ENCODE measurements at places on chromosomes 3 and 15. TPM values are rescaled to one million over a fixed set of nuclear protein-coding genes. Genes with fewer than 3 reads are reported as not detected.

KCNH8 gene
- total RNA-seq, result not detected

ZNF860 gene
- 8.9 TPM for total RNA-seq

RLBP1 gene
- total RNA-seq, result not detected

TRIM71 gene
- total RNA-seq, result 0.18 TPM

GRCh38 chr3:164903820-164904451 is 174.4 kb downstream of the SI start:
- DNase-seq, result no peak

DNA sequence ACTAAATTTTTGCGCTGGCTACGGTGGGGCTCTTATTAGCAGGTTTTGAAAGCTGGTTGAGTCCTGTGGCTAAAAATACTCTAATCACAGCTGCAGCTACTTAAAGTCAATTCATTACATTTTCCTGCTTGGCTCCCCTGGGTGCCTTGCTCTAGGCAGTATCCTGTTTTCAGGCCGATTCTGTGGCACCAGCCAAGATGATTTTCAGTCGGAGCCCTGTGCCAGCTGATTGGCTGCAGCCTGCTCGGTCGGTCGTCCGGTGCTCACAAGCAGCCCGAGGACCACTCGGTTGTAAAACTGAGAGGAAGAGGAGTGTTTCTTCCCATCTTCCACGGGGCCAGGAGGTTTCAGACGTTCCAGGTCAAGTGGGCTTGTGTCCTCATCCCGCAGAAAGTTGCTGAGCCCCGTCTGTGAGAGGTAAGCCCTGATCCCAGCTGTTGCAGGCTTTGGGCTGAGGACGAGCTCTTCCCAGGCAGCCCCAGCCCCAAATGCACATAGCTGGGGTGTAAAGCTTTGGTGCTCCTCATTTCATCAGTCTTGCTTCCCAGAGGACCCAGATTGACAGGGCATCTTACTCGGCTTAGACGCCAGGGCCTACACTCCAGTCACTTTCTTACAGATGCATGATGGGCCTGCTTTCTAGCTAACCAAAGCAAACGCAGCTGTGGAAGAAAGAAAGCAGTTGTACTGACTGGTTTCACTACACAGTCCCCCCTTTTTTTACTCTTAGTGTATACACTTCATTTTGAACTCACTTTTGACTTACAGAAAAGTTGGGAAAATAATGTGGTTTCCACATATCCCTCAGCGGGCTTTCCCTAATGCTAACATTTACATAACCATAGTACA is 15.9 kb downstream of the LYSMD4 start:
- DNase-seq, result no peak

- no peak for DNase-seq
These were observed 591 bp downstream of the PROK2 start for GRCh38 chr3:71784201-71784913.

GRCh38 chr15:81168131-81168526 is 28.6 kb upstream of the IL16 start:
- no peak for DNase-seq

GRCh38 chr15:66905954-66906353 is 159.4 kb upstream of the SMAD3 start:
- no peak for DNase-seq

DNA sequence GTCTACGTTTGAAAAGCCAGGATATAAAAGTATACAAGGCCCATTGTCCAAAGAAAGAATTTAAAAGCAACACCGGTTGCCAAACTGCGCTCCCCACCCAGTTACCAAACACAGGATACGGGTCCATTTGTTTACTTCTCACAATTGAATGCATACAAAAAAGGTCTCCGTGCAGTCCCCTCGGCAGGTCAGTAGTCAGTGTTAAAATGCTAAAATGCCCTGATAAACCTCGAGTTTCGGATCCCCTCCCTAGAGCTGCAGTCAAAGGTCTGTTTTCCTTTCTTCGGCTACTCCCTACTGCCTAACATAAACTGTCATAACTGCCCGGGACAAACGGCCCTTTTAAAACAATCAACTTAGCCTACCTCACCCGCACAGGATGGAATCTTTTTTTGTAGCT is 534.6 kb downstream of the FOXP1 start:
- DNase-seq, result no peak

DNA sequence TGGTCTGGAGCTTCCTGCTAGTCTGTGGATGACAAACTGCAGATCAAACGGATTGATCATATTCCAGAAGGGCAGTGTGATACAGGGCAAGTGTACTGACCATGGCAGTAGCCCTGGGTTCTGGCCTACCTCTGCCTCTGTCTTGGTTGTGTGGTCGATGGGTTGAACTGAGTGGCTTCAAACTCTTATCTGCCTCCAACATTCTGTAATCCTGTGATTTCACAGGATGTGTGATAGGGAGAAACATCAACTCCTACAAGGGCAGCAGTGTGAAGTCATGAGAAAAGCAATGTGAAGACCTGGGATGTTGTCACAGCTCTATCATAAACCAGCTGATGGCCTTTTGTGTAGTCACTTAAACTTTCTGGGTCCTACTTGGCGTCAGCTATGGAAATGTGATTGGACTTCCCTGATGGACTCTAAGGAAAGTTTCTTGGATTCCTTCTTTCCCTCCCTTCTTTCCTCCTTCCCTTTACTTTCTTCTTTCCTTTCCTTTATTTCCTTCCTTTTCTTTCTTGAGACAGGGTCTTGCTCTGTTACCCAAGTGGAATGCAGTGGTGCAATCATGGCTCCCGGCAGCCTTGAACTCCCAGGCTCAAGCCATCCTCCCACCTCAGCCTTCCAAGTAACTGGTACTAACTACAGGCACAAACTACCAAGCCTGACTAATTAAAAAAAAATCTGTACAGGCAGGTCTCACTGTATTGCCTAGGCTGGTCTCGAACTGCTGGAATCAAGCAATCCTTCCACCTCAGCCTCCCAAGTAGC is 114.8 kb downstream of the BBX start:
- no peak for DNase-seq

DNA sequence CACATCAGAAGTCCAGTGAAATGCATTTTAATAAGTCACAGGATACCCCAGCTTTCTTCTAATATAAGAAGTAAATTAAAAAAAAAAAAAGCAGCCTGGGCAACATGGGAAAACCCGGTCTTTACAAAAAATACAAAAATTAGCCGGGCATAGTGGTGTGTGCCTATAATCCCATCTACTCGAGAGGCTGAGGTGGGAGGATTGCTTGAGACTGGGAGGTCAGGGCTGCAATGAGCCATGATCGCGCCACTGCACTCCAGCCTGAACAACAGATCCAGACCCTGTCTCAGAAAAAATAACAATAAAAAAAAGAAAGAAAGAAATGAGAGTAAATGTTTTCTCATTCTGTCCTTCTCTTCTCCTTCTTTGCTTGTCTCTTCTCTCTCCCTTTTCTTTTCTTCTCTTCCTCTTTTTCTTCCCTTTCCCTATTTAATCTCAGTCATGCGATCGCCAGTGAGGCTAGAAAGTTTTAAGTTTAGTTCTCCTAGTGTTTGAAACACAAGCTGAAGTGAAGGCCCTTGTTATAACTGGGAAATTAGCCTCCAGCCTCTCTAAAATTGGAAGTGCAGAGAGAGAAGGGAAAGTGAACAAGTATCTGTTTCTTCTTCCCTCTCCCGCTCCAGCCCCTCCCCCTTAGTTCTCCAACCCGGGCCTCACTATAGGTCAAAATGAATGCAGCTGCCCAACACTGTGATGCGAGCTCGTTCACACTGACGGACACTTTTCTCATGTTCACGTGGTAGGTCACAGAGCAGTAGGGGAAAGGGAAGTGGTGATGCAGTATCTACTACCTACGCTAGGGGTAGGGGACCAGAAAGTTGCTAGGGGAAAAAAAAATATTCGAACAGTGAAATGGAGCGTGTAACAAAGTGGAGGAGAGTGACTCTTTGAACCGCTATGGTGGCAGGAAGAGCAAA is 23.5 kb upstream of the TSC22D2 start:
- DNase-seq, result no peak

- no peak for DNase-seq
These were observed 44.6 kb downstream of the HACD2 start for GRCh38 chr3:123540285-123540684.

DNA sequence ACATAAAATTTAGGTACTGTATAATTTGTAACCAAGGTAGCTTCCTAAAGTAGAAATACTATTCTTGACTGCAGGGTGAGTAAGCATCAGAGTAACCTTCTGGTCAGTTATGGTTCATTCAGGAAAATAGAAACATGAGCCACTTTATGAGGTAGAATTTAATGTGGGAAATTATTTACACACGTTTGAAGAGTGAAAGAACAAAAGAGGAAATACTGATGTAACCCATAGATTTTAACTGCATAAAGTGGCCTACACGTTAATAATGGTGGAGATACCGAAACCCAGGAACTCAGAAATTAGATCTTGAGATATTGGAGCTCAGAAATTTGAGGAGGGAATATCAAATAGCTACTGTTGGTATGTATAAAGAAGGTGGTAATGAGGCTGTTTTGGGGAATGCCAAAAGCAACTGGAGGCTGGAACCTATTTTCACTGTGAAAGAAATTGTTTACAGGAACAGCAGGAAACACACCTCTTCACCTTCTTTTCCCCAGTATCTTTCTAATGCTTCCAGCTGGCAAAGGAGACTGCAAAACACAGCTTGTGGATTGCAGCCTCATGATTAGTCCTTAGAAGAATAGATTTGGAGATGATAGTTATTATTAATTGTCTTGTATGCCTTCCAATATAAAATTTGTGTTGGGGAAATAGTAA is 216.1 kb downstream of the DOCK3 start:
- no peak for DNase-seq

Measured in Panc1 (cell line).